ENCODE measurements at places on chromosomes 3 and 15.

GRCh38 chr3:64084640-64085039, 61.3 kb upstream of the PSMD6 start:
- DNase-seq: no peak

GRCh38 chr15:75089456-75090387, 66.3 kb downstream of the PPCDC start:
- DNase-seq: no peak

GRCh38 chr15:56475351-56475750, 10.4 kb upstream of the MNS1 start:
- DNase-seq: no peak

- DNase-seq: no peak
Measured at GRCh38 chr15:73797366-73798158, 44.4 kb upstream of the INSYN1 start.

DNA sequence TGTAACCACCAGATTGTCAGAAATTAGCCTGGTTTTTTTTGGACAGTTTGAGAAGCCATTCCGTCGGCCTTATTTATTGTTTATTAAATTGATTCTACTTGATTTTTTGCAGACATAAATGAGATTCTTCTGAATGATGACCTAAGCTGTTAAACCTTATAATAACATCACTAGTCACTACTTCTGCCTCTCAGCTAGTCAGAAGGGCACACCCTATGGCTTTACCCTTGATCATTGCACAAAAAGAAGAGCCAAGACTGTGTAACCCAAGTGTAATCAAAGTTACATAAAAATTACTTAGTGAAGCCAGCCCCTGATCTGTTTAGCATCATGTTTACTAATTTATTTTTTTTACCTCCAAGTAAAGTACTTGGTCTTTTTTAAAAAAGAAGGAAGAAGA, 64.3 kb downstream of the CHL1 start:
- DNase-seq: no peak

DNA sequence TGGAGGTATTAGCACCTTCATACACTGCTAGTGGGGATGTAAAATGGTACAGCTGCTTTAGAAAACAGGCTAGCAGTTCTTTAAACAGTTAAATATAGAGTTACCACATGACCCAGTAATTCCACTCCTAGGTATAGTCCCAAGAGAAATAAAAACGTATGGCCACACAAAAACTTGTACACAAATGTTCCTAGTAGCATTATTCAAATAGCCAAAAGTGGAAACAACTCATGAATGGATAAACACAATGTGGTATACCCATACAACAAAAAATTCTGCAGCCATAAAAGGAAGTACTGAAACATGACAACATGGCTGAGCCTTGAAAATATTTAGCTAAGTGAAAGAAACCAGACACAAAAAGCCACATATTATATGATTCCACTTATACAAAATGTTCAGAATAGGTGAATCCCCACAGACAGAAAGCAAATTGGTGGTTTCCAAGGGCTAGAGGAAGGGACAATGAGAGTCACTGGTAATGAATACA, 40.8 kb upstream of the KLF13 start:
- no peak for DNase-seq

- no peak for DNase-seq
Measured at GRCh38 chr3:171458071-171458863, 1.9 kb downstream of the TNIK start.

GRCh38 chr3:5021116-5022092, 42.2 kb downstream of the BHLHE40 start:
- DNase-seq: no peak

DNA sequence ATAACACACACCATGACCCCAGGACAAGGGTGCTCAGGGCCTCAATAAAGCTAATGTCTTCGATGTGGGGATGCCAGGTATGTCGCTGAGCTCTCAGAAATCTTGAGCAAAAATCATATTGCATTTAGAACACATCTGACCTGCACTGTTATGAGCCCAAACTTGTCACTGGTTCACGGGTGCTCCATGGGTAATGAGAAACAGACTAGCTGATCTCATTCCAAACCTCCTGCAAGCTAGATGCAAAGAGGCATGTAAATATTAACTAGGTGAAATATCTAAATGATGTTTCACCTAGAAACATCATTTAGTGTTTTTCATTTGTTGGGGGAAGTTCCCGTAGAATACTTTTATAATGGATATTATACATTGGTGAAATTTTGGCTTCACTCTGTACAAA, 549.4 kb downstream of the OCA2 start:
- no peak for DNase-seq

- no peak for DNase-seq
Measured at GRCh38 chr3:113271594-113272384, 60.4 kb downstream of the BOC start.

GRCh38 chr15:84603630-84604379, 3.0 kb downstream of the ZSCAN2 start:
- DNase-seq: no peak

DNA sequence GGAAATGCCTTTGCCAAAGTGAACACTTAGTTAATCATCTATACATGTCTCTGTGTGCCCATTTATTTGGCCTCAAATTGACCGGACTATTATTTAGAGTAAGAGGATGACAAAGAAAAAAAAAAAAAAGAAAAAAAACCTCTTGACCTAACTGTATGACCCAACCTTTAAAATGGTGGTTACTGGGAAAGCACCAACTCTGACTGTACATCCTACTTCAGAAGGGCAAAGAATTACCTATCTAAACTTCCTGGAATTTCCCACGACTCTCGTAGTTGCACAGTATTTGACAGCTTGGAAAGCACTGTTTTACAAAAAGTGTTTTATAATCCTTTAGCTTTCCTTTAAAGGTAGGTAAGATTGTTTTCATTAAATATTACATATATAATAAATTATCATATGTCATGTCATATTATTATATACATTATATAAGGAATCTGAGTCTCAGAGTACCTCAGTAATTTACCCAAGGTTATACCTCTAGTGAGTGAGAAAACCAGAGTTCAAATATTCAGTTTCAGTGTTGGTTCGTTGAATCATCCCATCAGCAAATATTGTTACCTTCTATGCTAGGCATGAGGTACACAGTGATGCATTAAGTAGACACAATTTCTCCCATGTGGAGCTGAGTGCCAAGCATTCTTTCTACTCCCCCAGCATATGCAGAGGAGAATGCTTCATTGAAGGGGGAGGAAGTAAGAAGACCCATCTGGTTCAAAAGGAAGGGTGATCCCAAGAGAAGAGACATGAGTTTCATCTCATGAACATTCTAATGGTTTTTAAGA, 5.0 kb downstream of the BCL2A1 start:
- DNase-seq: no peak

Data from AG09319 (cell line).